ENCODE measurements at places on chromosomes 11 and 22.

DNA sequence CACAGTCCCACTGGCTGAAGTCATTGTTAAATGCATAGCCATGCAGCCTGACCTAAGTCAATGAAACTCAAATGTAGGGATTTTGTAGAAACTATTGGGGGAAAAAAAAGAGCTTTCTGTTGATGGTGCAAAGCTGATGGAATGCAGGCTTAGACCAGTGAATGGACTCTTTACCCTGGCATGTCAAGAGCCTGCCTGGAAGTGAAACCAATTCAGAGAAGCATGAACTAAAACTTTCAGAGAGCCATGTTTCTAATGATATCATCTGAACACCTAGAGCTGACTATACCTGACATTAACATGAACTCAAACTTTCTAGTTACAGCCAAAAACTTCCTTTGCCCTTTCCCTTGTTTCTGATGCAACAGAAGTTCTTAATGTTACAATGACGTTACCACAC is 89.0 kb downstream of the APIP start:
- no peak for DNase-seq

- no peak for DNase-seq
These were observed 56.7 kb downstream of the GRAMD4 start for GRCh38 chr22:46676881-46677280.

DNA sequence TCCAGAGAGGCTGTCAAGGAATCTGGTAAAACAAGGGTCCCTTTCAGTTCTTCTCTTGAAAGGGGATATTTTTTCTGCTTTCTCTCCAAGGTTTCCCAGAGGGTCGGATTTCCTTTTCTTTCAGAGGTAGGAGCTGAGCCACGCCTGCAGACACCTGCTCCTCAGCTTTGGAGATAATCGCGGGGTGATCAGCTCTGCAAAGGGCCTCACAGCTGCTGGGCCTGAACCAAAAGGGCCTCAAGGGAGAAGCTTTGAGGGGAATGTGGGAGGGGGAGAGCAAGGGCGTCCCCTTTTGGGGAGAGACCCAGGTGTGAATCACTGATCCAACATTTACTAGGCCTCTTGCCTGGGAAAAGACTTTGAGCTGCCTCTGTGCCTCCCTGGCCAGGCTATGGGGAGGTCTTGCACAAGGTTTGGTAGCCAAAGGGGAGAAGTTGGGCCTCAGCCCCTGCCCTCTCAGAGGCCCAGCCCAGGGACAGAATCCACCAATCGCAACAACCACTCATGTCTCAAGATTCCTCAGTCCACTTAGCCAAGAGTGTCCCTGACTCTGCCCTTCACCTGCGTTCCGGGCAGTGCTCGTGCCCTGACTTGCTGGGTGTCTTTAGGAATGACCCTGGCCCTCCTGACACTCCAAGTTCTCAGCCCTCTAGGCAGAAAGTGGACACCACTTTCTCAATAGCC is 14.0 kb upstream of the TP53I11 start:
- DNase-seq: no peak

DNA sequence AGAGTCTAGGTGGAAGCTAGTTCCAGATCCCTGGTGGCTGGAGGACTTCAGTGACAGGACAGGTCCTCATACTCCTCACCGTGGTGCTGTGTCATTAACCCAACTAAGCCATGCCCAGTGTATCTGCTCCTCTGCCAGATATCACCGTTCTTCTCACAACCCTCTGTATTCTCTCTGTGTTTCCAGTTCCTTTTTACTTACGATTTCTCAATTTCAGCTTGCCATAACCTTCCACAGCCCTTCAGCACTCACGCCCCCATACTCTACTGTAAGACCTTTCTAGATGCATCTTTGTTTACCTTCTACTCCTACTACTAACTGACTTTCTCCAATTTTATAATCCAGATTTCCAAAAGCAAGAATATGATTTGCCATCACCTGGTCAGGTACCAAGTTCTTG is 26.1 kb upstream of the RIC3 start:
- DNase-seq: no peak

DNA sequence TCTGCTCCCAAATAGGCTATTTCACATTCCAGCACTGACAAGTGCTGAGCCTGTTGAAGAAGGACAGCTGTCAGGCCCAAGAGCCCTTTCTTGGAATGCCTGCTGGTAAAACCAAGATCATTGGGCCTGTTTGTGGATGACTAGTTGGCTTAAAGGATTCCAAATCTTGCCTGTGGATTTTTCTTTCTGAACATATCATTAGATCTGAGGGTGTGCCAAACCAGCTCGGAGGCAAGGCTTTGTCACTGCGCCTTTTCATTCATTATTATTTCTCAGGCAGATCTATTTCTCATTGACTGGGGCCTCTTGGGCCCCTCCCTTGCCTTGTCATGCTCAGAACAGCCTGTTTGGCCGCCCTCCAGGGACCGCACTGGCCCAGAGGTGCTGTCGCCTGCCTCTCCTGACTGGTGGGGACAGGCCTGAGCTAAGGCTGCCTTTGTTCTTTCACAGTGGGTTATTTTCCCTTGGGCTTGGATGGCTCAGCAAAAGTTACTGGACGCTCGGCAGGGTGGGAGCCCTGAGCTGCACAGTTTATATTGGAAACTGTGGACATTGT is 222.7 kb upstream of the SESN3 start:
- DNase-seq: peak; percentile 75

- no peak for DNase-seq
These were observed 305.9 kb upstream of the MTNR1B start for GRCh38 chr11:92663539-92663938.

All from posterior cingulate gyrus (tissue), 11 donors.